Stimulated activated CD8-positive, alpha-beta memory T cell treated with anti-CD3 and anti-CD28 coated beads, Interleukin-15, amount 100 ng/mL, for 48 hours (primary cell): ENCODE measurements at places on chromosomes 2 and 18.

- DNase-seq = no peak
These were observed 272.6 kb upstream of the SLC14A2 start for GRCh38 chr18:45342653-45343052.

GRCh38 chr18:26089293-26090129 lies 902 bp downstream of the SS18 start:
- DNase-seq = no peak

DNA sequence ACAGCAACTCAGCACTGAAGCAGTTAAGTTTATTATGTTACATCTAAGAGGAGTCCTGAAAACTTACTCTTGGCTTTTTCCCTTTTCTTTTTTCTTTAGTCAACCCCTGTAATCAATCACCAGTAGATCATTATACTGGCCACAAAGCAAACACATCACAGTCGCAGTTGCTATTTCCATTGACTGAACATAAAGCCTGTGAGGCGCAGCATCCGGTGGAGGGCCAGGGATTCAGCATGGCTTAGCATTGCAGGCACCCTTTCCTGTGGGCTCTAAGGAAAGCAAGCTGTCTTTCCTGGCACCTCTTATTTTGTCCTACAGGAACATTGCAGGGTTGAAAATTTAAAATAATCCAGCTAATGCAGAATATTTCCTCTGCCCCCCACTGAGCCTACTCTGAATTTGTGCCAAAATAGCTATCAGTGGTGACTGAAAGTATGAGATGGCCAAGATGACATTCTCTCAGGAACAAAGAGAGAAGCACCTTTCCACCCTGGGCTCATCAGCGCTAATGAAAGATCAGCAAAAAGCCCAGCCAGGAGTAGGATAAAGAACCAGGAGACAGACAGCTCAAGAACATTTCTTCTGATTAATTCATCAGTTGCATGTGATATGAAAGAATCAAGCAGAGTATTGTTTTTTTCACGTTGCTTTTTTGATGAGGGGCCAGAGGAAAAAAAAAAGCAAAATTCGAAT lies 85.3 kb upstream of the SULT1C3 start:
- DNase-seq = no peak

GRCh38 chr2:237315829-237316225 lies 98.1 kb downstream of the COL6A3 start:
- no peak for DNase-seq

- DNase-seq = no peak
These were observed 54.9 kb upstream of the CAPN13 start for GRCh38 chr2:30862054-30862651.

DNA sequence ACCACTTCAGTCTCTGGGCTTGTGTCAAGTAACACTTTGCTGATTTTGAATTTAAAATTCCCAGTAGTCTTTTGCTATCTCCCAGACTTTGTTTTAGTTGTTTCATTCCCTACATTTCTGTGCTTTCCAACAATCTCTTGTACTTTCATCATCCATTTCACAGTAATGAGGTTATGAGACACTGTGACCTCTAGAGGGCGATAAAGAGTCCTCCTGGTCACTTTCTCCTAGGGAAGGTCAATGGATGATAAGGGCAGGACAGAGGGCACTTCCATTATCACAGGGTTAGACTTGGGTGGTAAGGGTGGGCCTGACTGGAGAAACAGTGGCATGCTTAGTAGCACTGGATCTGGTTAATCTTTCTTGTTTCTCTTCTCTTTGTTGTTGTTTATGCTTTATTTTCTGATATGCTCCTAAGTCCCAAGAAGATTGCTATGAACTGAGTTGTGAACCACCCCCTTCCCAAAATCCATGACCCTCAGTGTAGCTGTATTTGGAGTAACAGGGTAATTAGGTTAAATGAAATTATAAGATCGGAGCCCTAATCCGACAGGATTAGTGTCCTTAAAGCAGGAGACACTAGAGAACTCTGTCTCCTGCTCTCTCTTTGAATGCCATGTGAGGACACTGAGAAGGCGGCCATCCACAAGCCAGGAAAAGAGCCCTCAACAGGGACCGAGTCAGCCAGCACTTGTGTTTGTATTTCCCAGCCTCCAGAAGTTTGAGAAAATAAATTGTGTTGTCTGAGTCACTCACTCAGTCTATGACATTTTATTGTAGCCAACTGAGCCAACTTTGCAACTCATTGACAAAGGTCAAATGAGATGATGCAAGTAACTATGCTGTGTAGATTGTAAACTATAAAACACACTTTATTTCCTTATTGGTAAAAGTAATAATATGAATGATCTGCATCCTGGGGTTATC lies 779.2 kb downstream of the CNTNAP5 start:
- no peak for DNase-seq

DNA sequence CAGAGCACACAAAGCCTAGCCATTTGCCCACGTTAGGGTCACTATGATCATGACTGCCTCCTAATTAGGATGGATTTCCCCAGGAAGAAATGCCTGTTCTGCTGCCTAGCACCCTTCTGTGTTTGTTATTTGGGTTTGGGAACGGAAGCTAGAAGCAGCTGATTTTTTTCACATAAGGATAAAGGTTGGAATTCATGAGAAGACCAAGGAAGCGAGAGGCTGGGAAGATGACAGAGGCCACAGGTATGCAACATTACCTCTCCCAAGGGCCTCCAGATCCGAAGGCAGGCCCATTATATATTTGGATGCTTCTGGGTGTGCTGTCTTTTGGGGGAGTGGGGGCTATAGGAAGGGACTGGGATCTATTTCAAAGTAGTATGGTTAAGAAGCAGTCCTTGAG lies 204.7 kb downstream of the FBXO15 start:
- DNase-seq = no peak

DNA sequence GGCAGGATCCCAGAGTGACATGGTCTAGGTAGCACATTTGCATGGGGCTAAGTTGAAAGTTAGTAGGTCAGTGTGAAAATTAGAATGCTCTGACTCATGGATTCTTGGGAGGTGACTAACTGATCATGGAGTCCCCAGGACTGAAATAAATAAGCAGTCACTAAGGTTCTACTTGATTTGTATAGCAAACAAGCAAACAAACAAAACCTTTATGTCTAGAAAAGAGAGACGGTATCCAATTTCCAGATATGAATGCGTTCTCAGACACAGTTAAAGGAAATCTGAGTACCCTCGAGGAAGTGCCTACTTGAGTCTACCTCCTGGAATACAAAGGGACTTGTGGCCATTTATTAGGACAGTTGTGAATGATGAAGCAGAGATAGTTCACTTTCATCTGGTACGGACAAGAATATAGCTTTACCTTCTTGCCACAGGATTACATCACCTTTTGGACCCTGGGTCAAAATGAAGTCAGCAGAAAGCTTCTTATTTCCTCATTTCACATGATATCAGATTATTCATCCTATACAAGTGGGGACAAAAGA lies 54.3 kb upstream of the AGPS start:
- no peak for DNase-seq

DNA sequence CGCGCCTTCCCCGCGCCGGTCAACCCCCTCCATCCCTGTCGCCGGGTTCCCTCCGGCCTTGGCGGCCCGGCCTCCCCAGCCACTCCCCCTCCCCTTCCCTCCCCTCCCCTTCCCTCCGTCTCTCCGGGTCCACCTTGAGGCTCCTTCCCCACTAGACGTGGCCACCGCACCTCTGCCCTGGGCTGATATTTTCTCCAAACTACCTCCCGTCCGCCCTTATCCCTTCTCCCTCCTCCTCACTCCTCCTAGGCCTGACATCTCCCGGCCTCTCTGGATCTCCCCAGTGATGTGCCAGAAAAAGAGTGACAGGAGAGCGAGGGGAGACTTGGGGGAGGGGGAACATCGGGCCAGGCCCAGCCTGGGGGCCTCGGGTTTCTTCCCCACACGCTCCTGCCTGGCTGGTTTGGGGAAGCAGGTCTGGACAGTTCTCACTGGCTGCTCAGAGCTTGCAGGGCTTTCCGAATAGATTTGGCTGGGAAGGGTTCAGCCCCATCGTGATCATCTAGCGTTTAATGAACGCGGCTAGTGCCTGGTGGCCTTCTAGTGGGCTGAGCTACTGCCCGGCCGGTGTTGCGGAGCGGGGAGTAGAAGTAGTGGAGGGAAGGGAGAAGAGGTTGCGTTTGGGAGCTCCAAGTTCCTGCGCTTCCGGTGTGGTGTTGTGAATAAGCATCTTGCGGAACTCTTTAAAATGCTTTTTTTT lies 641 bp downstream of the MAPRE3 start:
- no peak for DNase-seq

DNA sequence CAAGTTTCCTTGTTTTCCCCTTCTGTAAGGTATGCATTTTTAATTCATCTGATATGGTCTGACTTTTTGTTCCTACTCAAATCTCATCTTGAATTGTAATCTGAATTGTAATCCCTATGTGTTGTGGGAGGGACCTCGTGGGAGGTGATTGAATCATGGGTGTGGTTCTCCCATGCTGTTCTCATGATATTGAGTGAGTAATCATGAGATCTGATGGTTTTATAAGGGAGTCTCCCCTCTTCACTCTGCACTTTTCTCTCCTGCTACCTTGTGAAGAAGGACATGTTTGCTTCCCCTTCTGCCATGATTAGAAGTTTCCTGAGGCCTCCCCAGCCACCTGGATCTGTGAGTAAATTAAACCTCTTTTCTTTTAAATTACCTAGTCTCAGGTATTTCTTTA lies 476.1 kb downstream of the LPIN1 start:
- no peak for DNase-seq

GRCh38 chr2:12764849-12765605 lies 48.3 kb downstream of the TRIB2 start:
- DNase-seq = no peak

- no peak for DNase-seq
These were observed 32.5 kb upstream of the CCL20 start for GRCh38 chr2:227780981-227781615.

GRCh38 chr2:43846140-43846793 lies 7.5 kb downstream of the ABCG8 start:
- no peak for DNase-seq

DNA sequence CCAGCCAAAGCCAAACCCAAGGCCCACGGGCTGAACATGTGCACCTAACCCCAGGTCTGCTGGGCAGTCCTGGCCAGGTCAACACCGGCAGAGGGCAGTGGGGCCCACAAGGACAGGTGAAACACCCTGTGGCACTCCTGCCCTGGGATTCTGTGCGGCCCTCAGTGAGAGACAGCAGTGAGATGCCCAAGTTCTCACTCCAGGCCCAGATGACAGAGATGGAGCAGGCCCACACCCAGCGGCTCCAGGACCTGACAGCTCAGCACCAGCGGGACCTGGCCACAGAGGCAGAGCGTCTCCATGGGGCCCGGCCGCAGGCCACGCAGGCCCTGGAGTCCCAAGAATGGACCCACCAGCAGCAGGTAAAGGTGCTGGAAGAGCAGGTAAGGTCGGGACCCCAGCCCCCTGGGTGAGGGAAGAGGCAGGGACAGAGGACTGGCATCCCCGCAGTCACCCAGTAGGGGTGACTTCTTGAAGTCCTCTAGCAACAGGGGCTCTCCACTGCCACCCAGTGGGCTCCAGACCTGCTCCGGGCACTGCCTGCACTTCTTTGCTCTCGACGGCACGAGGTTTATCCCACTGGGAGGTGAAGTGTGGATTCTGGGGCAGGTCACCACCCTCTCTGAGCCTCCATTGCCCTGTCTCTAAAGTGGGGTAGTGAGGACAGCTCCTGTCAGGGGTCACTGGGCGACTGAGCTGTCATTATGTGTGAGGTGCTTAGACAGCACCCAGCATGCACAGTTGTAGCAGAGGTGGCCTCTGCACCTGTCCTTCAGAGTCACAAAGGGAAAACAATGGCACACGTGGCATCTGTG lies 8.8 kb upstream of the SNED1 start:
- DNase-seq = no peak

GRCh38 chr2:84832772-84833461 lies 48.0 kb downstream of the TRABD2A start:
- DNase-seq = no peak

DNA sequence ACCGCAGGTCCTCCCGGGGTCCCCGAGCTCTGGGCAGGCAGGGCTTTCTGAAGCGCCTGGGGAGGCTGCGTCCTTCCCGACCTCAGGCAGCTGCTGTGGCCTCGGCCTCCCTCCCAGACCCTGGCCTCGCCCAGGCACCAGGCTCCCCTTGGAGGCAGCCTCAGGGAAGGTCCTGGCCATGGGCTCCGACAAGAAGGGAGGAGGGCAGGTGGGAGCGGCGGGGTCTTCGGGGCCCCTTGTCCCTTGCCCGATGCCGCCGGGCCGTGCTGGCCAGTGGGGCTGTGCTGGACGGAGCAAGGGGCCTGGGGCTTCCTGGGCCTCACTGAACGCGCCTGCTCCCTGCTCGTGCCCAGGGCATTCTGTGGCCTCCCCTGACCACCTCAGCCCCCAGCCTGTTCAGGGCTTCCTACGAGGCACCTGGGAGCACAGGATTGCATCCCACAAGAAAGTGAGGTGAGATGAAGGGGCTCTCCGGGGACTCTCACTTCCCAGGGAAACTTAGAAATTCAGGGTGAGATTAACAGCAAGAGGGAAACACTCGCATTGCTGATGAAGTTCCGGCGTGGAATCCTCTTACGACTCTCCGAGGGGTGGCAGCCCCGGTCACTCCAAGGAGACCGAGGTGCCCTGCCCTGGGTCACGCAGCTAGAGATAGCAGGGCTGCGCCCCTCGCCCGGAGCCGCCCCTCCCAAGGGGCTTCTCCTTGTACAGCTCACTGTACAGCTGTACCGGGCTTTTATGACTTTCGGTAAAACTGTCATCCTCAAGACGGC lies 778 bp downstream of the MFSD2B start:
- DNase-seq = no peak

DNA sequence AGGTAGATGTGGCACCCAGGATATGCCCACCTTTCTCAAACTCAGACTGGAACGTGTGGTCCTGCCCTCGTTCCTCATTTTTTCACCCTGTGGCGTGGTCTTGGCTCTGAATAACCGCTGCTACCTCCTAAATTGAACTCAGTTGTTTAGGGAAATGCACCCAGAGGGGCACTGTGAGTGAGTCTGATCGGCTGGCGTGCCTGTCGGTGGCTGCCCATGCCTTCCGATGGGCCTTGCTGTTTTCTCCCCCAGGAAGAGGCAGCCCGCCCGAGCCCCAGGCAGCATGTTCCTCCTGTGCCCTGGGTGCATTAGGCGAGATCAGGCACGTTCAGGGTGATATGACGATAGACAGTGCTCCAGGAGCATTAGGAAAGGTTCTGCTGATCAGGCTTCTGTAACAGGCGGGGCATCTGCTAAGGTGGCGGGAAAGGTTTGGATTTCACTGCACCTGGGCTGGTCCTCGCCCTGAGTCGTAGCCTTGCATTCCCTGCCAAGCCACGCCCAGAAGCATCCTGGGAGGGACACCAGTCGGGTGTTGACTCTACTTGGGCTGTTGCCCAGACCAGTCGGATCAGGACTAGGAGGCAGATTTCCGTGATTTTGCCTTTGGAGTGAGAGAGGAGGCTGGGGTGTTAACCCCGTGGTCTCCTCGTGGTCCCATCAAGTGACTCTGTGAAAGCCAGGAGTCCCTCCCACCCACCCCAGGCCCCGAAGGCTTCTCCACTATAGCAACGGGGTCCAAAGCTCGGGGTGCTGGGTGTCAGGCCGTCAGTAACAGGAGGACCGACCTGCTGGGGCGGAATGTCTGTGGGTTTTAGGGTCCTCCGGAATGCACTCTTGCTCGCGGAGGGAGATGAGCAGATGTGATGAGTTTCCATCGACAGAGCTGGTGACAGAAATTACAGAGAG lies 75.1 kb downstream of the SH3BP4 start:
- DNase-seq = no peak
